ENCODE measurements at places on chromosomes 12 and 14. TPM values are rescaled to one million over a fixed set of nuclear protein-coding genes. Genes with fewer than 3 reads are reported as not detected.

AVPR1A gene
- not detected for total RNA-seq

CLEC1B gene
- not detected for total RNA-seq

GALNT8 gene
- total RNA-seq: 2.1 TPM

- DNase-seq: no peak
- H3K4me1 ChIP-seq: no peaks in the 10 kb centered on the region
- H3K27ac ChIP-seq: no peak overlapping the region
- H3K27me3 ChIP-seq: no peaks in the 10 kb centered on the region
Observed at GRCh38 chr12:67792185-67792584, 143.6 kb downstream of the DYRK2 start.

DNA sequence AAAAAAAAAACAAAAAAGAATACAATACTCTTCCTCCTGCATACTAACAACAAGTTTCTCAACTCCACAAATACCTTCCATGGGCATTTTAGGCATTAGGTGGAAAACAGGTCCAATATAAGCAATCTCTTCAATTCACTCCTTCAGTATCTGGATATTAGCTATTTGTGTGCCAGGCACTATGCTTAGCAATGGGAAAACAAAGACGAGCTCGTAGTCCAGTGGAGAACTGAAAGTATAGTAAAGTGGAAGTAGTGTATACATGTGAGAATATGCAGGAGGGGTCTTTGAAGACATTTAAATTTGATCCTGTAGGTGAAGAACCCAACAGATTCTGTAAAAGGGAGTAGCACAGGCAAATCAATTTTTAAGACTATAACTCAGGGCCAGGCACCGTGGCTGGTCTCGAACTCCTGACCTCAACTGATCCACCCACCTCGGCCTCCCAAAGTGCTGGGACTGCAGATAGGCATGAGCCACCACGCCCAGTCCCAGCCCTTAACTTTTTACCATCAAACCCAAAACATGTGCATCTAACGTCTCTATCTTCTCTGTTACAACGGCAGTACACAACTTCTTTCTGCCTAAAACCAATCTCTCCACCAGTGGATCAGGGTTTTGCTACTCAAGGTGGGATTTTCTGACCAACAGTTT is 10.6 kb downstream of the HECTD1 start:
- peaks cover 46% of the 10 kb centered on the region for H3K4me1 ChIP-seq
- H3K27me3 ChIP-seq: no peaks in the 10 kb centered on the region
- DNase-seq: no peak
- no peak overlapping the region for H3K27ac ChIP-seq
- H3K4me3 ChIP-seq: no peak overlapping the region

YAF2 gene
- 46.8 TPM for total RNA-seq

DNA sequence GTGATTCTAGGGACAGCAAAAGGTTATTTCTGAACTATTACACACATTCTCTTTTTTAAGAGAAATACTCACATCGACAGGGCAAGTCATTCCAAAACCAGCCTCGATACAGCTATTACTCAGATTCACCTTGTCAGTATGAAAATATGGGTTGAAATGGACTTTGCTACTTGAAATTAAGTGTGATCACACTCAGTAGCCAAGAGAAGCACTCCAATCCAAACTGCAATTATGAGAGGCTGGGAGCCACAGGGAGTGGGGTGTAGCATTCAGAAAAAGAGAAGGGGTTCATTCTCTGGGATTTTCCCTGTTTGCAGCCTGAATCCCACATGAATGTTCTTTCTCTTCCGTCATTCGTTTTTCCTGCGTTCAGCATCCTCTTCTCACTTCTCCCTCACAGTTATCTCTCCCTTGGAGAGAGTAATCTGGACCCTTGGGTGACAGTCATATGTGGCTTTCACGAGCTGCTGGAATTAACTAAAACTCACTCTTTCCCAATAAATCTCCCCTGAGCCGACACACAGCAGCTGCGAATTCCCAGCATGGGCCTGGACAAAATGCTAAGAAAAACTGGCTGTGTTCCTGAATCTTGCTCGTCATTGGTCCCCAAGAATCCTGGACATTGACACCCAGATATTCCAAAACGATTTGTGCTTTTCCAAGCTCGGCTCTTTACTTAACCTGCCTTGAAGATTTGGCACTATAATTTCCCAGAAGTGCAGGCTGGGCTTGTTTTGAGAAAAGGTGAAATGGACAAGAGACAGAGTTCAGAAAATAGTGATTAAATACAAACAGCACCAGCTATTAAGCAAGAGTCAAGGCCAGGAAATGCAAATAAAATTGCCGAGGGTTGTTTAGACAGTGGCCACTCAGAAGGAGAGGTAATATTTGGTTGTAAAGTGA is 199.5 kb upstream of the PLEKHG7 start:
- DNase-seq: no peak
- peaks cover 1% of the 10 kb centered on the region for H3K36me3 ChIP-seq
- H3K27me3 ChIP-seq: no peaks in the 10 kb centered on the region
- peak overlapping the region; percentile 83 for H3K27ac ChIP-seq
- peaks cover 47% of the 10 kb centered on the region for H3K4me1 ChIP-seq

GRCh38 chr12:16530268-16530850 is 75.6 kb downstream of the LMO3 start:
- H3K4me3 ChIP-seq: no peak overlapping the region
- H3K4me1 ChIP-seq: no peaks in the 10 kb centered on the region
- no peaks in the 10 kb centered on the region for H3K27me3 ChIP-seq
- no peak for DNase-seq
- no peak overlapping the region for H3K27ac ChIP-seq

GRCh38 chr14:57761800-57762199 is 104.1 kb downstream of the SLC35F4 start:
- H3K4me3 ChIP-seq: no peak overlapping the region
- no peaks in the 10 kb centered on the region for H3K27me3 ChIP-seq
- no peaks in the 10 kb centered on the region for H3K36me3 ChIP-seq
- no peak for DNase-seq
- H3K4me1 ChIP-seq: no peaks in the 10 kb centered on the region

- no peak overlapping the region for H3K27ac ChIP-seq
- no peaks in the 10 kb centered on the region for H3K27me3 ChIP-seq
- H3K4me1 ChIP-seq: no peaks in the 10 kb centered on the region
- DNase-seq: no peak
- no peaks in the 10 kb centered on the region for H3K36me3 ChIP-seq
Observed at GRCh38 chr12:80445083-80445793, 1.2 kb downstream of the PTPRQ start.

PELI2 gene
- 4.4 TPM for total RNA-seq

SIX6 gene
- total RNA-seq: not detected

- H3K36me3 ChIP-seq: no peaks in the 10 kb centered on the region
- DNase-seq: no peak
- H3K4me1 ChIP-seq: no peaks in the 10 kb centered on the region
- no peak overlapping the region for H3K4me3 ChIP-seq
Observed at GRCh38 chr12:32505067-32505945, 105.9 kb downstream of the FGD4 start.

CSRP2 gene
- total RNA-seq: 0.36 TPM

DNA sequence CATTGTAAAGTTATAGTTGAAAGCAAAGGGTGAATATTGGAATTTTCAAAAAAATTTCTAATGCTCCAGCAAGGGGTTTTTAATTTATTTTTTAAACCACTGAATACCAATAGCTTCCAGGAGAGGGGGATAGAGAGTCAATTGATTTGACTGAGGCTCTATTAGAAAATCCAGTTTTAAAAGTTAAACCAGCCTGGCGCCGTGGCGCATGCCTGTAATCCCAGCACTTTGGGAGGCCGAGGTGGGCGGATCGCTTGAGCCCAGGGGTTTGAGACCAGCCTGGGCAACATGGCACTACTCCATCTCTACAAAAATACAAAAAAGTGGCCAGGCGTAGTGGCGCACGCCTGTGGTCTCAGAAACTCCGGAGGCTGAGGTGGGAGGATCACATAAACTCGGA is 150.1 kb downstream of the SLC38A4 start:
- H3K36me3 ChIP-seq: no peaks in the 10 kb centered on the region
- H3K27ac ChIP-seq: no peak overlapping the region
- peaks cover 7% of the 10 kb centered on the region for H3K4me1 ChIP-seq
- no peak overlapping the region for H3K4me3 ChIP-seq
- peaks cover 3% of the 10 kb centered on the region for H3K27me3 ChIP-seq

- H3K36me3 ChIP-seq: no peaks in the 10 kb centered on the region
- peaks cover 97% of the 10 kb centered on the region for H3K27me3 ChIP-seq
- no peak overlapping the region for H3K4me3 ChIP-seq
- no peak for DNase-seq
Observed at GRCh38 chr12:53966385-53967133, 6.4 kb upstream of the HOXC11 start.

INF2 gene
- total RNA-seq: 91.6 TPM

DNA sequence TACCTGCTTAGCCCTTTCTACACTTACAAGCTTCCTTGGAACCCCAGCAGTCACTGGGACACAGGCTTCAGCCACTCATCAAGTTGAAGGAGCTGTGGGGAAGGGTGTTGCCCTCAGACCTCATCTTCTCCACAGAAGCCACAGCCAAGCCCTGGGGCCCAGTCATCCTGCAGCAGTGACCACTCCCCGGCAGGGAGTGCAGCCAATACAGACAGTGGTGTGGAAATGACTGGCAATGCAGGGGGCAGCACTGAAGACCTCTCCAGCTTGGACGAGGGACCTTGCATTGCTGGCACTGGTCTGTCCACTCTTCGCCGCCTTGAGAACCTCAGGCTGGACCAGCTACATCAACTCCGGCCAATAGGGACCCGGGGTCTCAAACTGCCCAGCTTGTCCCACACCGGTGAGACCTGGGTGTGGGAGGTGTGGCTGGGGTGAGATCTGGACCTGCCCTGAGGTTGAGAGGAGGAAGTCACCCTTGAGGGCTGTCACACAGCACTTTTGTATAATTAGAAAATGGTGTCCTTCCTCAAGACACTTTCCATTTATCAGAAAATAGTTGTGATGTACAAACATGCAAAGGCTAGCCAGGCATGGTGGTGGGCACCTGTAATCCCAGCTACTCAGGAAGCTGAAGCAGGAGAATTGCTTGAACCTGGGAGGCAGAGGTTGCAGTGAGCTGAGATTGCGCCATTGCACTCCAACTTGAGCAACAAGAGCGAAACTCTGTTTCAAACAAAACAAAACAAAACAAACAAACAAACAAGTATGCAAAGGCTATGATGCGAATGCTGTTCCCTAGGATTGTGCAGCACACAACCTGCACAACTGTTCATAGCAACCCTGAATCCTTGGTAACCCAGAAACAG is 9.9 kb downstream of the GLI1 start:
- H3K36me3 ChIP-seq: peaks cover 40% of the 10 kb centered on the region
- H3K27me3 ChIP-seq: no peaks in the 10 kb centered on the region
- peaks cover 19% of the 10 kb centered on the region for H3K4me1 ChIP-seq
- no peak for DNase-seq
- H3K27ac ChIP-seq: no peak overlapping the region

CLEC2A gene
- total RNA-seq: not detected

GRCh38 chr14:50397390-50398188 is 908 bp upstream of the CDKL1 start:
- peak overlapping the region; percentile 49 for H3K27ac ChIP-seq
- H3K4me3 ChIP-seq: peak overlapping the region; percentile 79
- peaks cover 14% of the 10 kb centered on the region for H3K4me1 ChIP-seq
- peaks cover 23% of the 10 kb centered on the region for H3K27me3 ChIP-seq
- DNase-seq: no peak

Measured in activated T-helper 1 cell treated with anti-CD3 and anti-CD28 coated beads, Interleukin-12 subunit alpha, Interleukin-12 subunit beta, Interleukin-2, Interleukin-4 antibody, amounts not matched to agents 30 ng/mL and 10 ng/mL and 1 ng/mL, durations not matched to agents 14 hours and 24 hours and 36 hours (primary cell).